ENCODE measurements at places on chromosomes 5 and 9.

DNA sequence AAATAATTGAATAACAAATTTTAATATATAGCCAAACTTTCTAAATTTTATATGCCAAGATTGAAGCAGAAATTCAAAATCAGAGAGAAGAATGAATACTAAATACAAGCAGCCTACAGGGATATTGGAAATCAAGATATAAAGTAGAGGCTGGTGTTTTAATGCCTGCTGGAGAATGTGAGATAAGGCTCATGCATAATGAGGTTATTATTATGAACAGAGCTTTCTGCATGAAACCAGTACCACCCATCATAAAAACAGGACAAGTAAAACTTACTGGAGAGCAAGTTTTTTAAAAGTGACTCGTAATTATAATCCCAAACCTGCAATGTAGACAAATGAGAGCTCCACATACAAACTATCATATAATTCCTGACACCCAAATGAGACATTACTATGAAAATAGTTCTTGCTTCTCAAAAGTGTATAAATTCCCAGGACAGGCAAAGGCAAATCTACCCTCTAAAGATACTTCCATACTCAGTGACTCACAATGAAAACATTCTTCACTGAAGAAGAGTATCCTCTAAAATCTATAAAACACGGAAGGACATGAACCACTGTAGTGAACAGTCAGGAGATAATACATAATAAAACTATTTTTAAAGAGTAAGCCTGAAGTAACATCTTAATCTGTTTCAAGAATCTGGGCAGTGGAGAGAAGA is 532.0 kb upstream of the GRAMD2B start:
- DNase-seq = no peak

DNA sequence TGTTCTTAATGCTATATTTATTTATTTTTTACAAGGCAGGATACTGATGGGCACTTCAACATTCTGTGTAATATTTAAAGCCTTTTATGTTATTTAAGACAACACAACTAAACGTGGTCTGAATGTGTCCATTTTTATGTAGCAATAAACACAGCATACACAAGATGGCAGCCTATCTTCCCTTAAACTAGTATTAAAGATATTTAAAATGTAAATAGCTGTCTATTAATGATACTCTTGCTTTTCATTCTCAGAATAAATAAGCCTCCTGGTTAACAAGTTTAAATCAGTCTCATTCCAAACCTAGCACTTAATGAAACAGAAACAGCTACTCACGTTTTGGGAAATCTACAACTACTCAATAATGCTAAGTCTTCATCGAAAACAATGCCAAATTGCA is 315.7 kb downstream of the MCTP1 start:
- peak; percentile 44 for DNase-seq

- no peak for DNase-seq
Observed at GRCh38 chr5:139806111-139806510, 10.5 kb downstream of the PSD2 start.

- DNase-seq = no peak
Observed at GRCh38 chr9:114117996-114118830, 19.1 kb upstream of the KIF12 start.

GRCh38 chr9:36433386-36433785 is 33.3 kb upstream of the RNF38 start:
- DNase-seq = no peak

GRCh38 chr9:94675008-94675881 is 35.9 kb upstream of the FBP1 start:
- peak; percentile 90 for DNase-seq

DNA sequence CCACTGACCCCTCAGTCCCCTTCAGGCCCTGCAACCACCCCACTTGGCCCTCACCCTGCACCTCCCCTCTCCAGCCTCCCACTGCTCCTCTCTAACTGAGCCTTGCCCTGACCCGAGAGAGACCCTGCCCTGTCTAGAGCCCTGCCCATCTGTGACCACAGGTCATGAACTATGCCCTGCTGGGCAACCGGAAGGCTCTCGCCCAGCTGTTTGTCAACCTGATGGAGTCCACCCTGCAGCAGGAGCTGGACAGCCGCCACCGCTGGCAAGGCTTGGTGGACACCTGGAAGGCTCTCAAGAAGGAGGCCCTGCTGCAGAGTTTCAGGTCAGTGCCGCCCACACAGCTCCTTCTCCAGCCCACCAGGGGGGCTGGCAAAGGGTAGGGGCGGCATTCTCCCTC is 9.4 kb downstream of the CCDC180 start:
- no peak for DNase-seq

- no peak for DNase-seq
Observed at GRCh38 chr5:117461403-117461802, 886.8 kb upstream of the SEMA6A start.

DNA sequence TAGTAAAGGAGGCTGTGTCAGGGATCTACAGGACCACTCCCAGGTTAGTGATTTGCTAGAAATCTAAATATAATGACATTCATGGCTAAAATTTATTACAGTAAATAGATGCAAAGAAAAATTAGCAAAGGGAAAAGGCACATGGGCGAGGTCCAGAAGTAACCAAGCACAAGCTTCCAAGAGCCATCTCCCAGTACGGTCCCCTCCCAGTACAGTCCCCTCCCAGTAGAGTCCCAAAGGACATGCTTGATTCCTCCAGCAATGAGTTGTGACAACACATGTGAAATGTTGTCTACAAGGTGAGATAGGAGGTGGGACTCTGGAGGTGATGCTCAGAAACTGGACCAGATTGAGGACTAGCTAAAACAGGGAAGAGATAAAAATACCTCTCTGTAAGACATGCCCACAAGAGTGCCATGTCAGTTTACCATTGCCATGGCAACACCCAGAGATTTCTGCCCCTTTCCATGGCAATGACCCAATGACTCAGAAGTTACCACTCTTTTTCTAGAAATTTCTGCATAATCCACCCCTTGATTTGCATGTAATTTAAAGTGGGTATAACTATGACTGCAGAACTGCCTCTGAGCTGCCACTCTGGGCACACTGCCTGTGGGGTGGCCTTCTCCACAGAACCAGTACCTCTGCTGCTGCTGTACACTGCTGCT is 27.9 kb upstream of the CEMIP2 start:
- DNase-seq = no peak

DNA sequence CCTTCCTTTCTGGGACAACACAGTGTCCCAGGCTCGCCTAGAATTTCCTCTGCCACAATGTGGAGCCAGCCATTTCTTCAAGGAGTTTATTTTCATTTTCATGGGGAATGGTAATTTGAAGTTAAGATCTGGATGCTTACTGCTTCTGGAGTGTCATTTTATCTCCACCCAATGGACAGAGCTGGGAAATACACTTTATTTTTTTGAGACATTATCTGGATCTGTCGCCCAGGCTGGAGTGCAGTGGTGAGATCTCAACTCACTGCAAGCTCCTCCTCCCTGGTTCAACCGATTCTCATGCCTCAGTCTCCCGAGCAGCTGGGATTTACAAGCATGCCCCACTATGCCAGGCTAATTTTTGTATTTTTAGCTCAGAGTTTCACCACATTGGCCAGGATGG is 12.7 kb upstream of the THG1L start:
- peak; percentile 84 for DNase-seq

- DNase-seq = no peak
Observed at GRCh38 chr5:71011194-71011792, 13.8 kb downstream of the NAIP start.

- no peak for DNase-seq
Observed at GRCh38 chr5:90602681-90603080, 44.1 kb downstream of the ADGRV1 start.

- peak; percentile 33 for DNase-seq
Observed at GRCh38 chr5:61467766-61468482, 135.9 kb downstream of the ZSWIM6 start.

DNA sequence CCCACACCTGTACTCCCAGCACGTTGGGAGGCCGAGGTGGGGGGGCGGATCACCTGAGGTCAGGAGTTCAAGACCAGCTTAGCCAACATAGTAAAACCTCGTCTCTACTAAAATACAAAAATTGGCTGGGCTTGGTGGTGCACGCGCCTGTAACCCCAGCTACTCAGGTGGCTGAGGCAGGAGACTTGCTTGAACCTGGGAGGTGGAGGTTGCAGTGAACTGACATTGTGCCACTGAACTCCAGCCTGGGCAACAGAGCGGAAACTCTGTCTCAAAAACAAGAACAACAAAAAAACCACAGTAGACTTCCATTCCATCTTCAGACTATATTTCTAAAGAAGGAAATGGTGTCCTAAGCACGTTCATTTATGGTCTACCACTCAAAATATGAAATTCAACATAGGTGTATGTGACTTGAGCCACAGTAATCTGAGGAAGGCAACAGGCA is 14.2 kb upstream of the SERINC5 start:
- no peak for DNase-seq

DNA sequence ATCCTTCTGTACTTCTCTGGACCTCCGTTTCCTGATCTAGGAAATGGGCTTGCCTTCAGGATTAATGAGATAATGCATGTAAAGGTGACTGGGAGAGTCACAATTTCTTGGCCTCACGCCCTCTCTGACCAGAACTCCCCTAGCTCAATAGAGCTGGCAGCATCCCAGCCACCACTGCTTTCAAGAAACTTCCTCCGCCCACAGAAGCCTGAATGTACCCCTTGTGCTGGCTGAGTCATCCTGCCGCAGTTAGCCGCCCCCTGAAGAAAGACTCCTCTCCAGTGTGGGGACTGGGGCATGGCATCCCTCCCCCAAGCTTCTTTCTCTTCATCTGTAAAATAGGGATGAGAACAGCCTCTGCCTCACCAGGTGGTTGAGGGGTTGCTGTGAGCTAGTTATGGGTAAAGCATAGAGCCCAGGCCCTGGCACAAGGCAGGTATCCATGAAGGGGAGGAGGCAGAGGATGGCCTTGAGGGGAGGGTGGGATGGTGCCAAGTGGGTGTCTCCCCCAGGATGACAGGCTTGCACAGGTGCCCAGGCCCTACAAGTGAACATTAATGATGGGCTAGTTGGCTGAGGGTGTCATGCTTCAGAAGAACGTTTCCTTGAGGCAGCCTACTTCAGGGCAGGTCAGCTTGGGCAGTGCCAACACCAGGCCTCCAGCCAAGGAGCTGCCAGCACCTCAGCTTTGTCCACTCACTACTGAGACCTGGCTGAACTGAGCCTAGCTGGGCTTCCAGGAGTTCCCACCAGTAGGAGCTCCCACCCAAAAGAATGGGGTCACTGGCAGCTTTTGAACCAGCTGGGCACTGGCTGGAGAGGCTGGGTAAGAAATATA is 3.4 kb downstream of the PDLIM4 start:
- DNase-seq = peak; percentile 68

- DNase-seq = no peak
Observed at GRCh38 chr9:101419863-101420262, 15.7 kb downstream of the ALDOB start.

DNA sequence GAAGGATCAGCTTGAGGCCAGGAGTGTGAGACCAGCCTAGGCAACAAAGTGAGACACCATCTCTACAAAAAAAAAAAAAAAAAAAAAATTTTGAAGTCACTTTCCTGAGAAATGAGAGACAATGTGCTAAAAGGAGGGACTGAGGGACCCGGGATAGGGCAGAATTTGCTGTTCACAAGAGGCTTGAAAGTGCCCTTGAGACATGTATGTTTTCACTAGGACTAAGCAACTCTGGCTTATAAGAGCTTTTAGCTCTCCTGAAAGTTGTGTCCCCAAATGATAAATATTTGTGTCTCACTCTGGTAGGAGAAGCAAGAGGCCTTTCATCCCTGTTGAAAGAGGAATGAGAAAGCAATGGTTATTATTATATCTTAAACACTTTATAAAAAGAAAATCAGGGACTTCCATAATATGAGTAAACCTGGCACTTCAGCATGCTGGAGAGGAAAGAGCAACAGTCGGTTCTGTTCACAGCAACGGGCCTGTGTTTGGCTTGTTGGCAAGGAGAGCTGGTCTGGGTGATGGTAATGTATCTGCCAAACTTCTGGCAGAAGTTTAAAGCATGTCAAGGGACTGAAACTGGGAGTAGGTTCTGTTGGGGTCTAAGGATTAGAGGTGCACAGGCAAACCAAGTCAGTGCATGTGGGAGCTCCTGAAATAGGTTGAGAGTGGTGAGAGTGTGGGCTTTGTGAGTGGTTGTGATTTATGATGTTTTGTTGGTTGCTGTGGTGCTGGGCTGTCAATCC is 32.2 kb downstream of the ENTREP1 start:
- DNase-seq = peak; percentile 35

DNA sequence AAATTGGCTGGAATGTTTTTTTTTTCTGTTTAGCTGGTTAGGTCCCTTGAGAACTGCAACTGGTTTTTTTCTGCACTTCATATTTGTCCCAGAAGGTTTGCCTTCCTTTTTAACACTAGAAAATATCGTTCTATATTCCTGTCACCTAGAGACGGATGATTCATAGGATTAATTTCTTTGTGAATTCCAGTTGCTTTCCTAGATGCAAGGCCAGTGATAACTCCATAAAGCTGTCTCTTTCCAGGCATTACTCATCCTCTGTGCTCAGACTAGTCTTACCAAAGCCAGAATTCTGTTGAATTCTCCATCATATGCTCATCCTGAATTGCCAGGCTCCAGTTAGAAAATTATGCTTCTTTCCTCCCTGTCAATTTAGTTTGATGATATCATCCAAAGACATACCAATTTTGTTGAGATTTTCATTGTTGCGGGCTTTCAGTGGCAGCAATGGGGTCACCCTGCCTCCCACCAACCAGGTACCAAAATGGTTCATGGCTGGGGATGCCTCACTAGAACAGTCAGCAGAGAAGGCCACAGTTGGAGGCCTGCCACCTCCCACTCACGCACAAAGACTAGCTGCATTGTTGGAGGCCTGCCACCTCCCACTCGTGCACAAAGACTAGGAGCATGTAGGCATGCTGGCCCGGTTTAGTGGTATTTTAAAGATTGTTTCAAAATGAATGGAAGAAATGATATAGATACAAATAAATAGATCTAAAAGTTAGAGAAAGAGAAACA is 8.5 kb downstream of the BAAT start:
- DNase-seq = no peak

DNA sequence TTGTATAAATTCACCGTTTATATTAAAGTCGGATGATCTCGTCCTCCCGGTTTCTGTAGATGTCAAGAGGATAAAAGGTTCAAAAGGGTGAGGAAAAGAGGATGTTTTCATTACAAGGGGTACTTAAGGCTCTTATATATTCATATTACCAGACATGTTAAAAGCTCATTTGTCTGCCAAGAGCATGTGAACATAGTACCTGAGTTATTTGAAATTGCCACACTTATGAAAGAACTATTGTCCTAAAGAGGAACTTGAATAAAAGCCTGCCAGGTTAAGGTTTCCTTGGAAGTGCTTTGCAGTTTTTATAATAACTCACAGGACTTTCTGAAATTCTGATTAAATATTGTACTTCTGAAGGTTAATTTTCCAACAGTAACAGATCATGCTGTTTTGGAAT is 1915.1 kb downstream of the MAT2B start:
- DNase-seq = no peak

DNA sequence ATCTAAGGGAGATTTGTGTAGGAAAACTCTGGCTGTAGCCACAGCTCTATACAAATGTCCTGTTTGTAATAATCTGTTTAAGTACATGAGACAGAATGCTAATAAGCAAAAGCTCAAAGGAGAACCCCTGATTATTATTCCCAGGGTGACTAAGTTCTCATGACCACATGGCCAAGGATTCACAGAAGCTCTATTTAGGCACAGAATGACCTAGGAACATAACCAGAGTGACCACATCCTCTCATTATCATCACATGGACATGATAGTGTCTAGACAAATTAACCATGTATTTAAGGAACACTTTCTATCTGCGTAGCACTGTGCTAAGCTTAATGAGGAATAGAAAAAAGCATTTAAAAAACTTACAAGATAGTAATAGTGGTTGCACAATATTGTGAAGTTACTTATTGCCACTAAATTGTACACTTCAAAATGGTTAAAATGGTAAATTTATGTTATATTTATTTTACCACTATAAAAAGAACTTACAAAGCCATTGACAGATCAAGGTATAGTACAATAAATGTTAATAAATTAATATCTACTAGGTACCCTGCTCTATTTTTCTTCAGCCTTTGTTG is 56.3 kb downstream of the STX17 start:
- DNase-seq = no peak
